ENCODE measurements at places on chromosomes 12 and 14.
A peak's percentile ranks its signal among the peaks of the same experiment; 100 is the strongest.

DNA sequence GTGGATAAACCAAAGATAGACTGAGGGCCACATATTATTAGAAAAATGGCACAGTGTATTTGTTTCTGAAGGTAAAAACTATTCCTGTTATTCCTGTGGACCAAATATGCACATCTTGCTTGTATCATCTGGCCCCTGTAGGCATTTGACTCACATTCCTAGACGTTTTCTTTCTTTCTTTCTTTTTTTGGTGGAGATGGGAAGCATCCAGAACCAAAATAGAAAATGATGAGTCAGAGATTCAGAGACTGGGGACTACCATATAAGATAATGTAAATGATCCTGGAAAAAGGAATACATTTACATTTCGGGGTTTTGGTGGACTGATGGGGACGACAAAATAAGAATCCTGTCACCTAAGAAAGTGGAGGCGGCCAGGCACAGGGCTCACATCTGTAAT lies 24.2 kb downstream of the TRIM9 start:
- H3K36me3 ChIP-seq = no peaks in the 10 kb centered on the region
- H3K27me3 ChIP-seq = no peaks in the 10 kb centered on the region
- DNase-seq = no peak

- no peak overlapping the region for H3K27ac ChIP-seq
- H3K4me3 ChIP-seq = no peak overlapping the region
- peaks cover 33% of the 10 kb centered on the region for H3K27me3 ChIP-seq
- peaks cover 43% of the 10 kb centered on the region for H3K4me1 ChIP-seq
- no peaks in the 10 kb centered on the region for H3K36me3 ChIP-seq
Observed at GRCh38 chr14:60644666-60645065, 4.6 kb downstream of the SIX1 start.

- H3K4me1 ChIP-seq = peaks cover 9% of the 10 kb centered on the region
- no peaks in the 10 kb centered on the region for H3K27me3 ChIP-seq
- no peaks in the 10 kb centered on the region for H3K36me3 ChIP-seq
- no peak overlapping the region for H3K27ac ChIP-seq
- H3K4me3 ChIP-seq = no peak overlapping the region
Observed at GRCh38 chr14:103905842-103906456, 22.3 kb upstream of the TDRD9 start.

DNA sequence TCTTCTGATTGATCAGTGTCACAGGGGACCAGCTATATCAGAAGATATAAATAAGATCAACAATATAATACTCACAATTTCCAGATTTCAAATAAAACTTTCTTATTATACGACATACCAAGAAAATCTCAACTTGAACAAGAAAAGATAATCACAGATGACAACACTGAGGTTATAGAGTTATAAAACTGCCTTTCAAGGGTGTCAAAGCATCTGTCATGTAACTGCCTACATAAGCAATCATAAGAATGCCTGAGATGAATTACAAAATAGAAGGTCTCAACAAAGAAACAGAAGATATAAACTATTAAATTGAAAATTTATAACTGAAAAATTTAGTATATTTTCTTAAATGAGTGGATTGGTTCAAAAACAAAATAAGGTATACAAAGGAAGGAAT lies 659.2 kb downstream of the SLC16A7 start:
- H3K4me1 ChIP-seq = no peaks in the 10 kb centered on the region
- H3K4me3 ChIP-seq = no peak overlapping the region
- DNase-seq = no peak

- DNase-seq = no peak
- peaks cover 57% of the 10 kb centered on the region for H3K4me1 ChIP-seq
- H3K27ac ChIP-seq = peak overlapping the region; percentile 88
- no peaks in the 10 kb centered on the region for H3K27me3 ChIP-seq
- peak overlapping the region; percentile 85 for H3K4me3 ChIP-seq
- H3K36me3 ChIP-seq = peaks cover 7% of the 10 kb centered on the region
Observed at GRCh38 chr12:123269395-123269892, 2.2 kb downstream of the CDK2AP1 start.

DNA sequence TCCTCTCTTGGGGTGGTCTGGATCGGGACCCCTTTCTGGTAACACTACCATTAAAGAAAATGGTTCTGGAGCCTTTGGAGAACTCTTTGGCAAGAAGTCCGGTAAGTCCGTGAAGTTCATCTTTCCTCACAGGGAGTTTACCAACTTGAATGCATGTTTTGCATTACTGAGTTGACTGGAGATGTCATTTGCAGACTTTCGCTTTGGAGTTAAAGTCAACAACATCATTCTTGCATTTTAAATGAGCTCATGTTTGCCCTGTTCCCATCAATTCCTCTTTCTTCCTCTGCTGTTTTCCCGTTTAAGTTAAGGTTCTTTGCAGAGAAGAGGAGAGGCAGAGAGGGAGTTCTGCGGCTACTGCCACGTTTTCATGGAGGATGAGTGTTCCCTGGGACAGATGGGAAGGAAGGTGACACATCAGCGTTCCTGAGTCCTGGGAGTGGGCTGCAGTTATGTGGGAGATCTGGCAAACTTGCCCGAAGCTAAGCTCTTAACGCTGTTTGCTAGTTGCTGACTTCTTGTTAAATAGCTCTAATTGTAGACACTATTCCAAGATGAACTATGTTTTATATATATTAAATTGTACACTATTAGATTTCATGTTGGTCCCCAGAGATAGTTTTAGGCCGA lies 18.8 kb upstream of the PRICKLE1 start:
- no peaks in the 10 kb centered on the region for H3K27me3 ChIP-seq
- H3K4me1 ChIP-seq = peaks cover 13% of the 10 kb centered on the region
- H3K36me3 ChIP-seq = no peaks in the 10 kb centered on the region
- DNase-seq = no peak
- H3K4me3 ChIP-seq = no peak overlapping the region

- H3K4me1 ChIP-seq = no peaks in the 10 kb centered on the region
- no peak overlapping the region for H3K4me3 ChIP-seq
- H3K27ac ChIP-seq = no peak overlapping the region
Observed at GRCh38 chr12:80763874-80764273, 47.2 kb downstream of the MYF5 start.

DNA sequence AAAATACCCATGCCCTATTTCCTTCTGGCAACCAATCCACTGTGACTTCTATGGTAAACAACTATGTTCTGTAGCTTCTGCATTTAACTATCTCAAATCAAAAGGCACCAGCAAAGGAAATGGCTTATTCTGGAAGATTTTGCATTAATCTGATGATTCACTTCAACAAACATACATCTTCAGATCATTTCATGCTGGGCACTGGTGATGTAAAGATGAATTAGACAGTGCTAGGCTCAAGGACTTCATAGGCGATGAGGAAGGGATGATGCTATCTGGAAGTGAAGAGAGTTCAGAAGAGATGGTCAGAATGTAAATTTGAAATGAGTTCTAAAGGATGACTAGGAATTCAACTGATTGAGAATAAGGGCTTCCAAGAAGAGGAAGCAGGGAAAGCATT lies 363.3 kb downstream of the PAWR start:
- no peak overlapping the region for H3K27ac ChIP-seq
- no peak for DNase-seq

DNA sequence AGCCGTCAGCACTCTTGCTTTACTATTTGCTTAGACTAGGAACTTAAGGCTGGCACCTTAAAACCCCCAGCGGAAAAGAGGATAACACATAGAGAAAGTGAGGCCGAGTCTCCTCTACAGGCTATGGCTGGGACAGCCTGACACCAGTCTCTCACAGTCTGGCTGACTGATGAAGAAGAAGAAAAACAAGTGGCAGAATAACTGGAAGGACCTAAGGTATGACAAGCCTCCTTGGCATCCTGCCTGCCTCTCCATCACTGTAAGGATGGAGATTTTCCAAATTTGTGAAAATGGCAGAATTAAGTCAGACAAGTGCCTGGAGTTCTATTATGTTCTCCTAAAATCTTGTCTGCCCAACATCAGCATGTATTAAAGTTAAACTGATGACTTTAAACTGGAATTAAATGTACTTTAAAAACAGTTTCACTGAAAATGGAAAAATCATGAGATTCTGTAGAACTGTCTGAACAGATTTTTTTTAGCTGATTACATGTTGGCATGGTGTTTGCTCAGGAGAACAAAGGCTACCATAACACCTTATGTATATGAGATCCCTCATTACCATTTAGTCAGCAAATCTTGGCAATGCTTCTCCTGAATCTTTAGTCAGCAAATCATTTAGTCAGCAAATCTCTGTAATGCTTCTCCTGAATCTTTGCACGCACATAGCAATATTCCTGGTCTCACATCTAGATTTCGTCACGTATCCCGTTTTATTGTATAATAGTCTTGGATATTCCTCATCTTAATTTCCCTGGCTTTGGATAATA lies 140.3 kb upstream of the AEBP2 start:
- H3K36me3 ChIP-seq = no peaks in the 10 kb centered on the region
- H3K4me3 ChIP-seq = no peak overlapping the region
- no peak for DNase-seq
- no peak overlapping the region for H3K27ac ChIP-seq
- H3K4me1 ChIP-seq = peaks cover 22% of the 10 kb centered on the region

DNA sequence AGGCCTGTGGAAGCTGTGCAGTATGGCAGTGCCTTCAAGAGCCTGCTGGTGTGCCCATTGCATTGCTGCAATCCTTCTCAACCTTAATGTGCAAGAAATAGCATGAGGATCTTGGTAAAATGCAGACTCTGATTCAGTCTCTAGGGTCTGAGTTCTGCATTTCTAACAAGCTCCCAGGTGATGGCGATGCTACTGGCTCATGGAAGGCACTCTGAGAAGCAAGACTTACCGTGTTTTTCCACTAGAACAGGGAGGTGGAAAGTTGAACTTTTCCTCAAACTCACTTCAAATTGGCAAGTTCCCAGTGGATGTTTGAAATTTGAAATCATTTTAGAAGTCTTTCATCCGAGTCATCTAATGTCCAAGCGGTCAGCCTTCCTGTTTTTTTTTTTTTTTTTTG lies 55.5 kb downstream of the MYRFL start:
- H3K36me3 ChIP-seq = no peaks in the 10 kb centered on the region
- no peak overlapping the region for H3K27ac ChIP-seq
- H3K4me3 ChIP-seq = no peak overlapping the region

- no peaks in the 10 kb centered on the region for H3K36me3 ChIP-seq
- DNase-seq = no peak
- H3K27ac ChIP-seq = peak within 1 kb of the TSS; percentile 92
- H3K4me1 ChIP-seq = peaks cover 50% of the 10 kb centered on the region
- H3K4me3 ChIP-seq = peak within 1 kb of the TSS; percentile 99
- H3K27me3 ChIP-seq = no peaks in the 10 kb centered on the region
Observed at GRCh38 chr14:103057372-103058163, at the start of gene CDC42BPB. CDC42BPB (minus strand) TSS chr14:103057549; CDS start chr14:103057173, 376 bp downstream.

DNA sequence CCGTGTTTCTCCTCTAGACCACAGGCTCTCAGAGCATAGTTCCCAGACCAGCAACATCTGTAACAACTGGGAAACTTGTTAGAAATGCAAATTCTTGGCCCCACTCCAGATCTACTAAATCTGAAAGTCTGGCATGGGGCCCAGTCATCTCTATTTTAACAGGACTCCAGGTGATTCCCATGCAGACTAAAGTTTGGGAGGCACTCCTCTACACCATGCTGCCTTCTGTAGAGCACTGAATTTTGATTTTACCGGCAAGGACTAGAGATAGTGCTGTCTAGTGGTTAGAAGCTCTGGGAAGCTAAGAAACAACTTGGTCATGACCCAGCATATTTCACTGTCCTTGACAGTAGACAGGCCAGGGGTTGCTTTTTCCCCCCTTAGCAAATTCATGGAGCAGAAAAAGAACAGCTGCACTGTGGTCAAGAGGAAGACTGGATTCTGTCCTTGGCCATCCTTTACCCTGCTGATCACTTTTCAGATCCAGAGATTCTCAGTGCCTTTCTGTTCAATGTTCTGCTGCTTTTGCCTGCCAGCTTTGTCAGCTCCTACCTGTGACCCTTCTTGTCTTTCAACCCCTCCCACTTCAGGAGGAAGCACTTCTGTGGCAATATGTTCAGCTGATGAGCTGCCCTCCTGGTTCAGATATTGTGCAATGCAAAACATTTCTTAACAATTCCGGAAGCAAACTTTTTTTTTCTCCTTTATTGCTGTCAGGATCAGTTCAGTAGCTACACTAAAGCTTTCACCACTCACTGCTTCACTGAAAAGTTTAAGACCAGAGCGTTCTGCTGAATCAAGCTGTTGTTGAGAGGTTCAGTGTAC lies 133.8 kb upstream of the NUDT4 start:
- peaks cover 14% of the 10 kb centered on the region for H3K4me1 ChIP-seq
- H3K4me3 ChIP-seq = no peak overlapping the region
- peak overlapping the region; percentile 9 for H3K27ac ChIP-seq
- no peaks in the 10 kb centered on the region for H3K27me3 ChIP-seq
- H3K36me3 ChIP-seq = no peaks in the 10 kb centered on the region

DNA sequence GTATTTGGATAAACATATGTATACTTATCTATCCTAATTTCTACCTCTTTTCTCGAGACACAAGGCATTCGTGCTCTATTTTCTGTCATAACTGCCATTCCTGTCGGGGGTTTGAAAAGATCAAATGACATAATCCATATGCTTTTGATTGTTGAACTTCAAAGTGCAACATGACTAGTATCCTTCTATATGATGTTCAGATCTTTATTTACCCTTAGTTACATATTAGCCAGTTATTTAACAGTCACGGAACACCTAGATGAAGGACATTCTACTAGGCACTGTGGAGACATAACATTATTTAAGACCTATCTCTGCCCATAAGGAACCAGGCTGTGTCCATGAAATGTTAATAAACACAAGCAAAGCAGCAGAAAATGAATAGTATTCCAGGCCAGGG lies 11.2 kb upstream of the GRIN2B start:
- no peaks in the 10 kb centered on the region for H3K36me3 ChIP-seq
- H3K27me3 ChIP-seq = no peaks in the 10 kb centered on the region
- DNase-seq = no peak
- H3K27ac ChIP-seq = no peak overlapping the region

GRCh38 chr12:47478426-47478825 lies 227.4 kb downstream of the RPAP3 start:
- H3K27ac ChIP-seq = no peak overlapping the region
- H3K27me3 ChIP-seq = no peaks in the 10 kb centered on the region
- no peaks in the 10 kb centered on the region for H3K4me1 ChIP-seq
- H3K4me3 ChIP-seq = no peak overlapping the region

GRCh38 chr12:75954041-75954440 lies 77.5 kb downstream of the PHLDA1 start:
- peaks cover 26% of the 10 kb centered on the region for H3K4me1 ChIP-seq
- no peaks in the 10 kb centered on the region for H3K27me3 ChIP-seq
- H3K27ac ChIP-seq = peak overlapping the region; percentile 22
- DNase-seq = no peak
